Pancreas (tissue), 10 donors: ENCODE measurements at places on chromosomes 12 and 14.

DNA sequence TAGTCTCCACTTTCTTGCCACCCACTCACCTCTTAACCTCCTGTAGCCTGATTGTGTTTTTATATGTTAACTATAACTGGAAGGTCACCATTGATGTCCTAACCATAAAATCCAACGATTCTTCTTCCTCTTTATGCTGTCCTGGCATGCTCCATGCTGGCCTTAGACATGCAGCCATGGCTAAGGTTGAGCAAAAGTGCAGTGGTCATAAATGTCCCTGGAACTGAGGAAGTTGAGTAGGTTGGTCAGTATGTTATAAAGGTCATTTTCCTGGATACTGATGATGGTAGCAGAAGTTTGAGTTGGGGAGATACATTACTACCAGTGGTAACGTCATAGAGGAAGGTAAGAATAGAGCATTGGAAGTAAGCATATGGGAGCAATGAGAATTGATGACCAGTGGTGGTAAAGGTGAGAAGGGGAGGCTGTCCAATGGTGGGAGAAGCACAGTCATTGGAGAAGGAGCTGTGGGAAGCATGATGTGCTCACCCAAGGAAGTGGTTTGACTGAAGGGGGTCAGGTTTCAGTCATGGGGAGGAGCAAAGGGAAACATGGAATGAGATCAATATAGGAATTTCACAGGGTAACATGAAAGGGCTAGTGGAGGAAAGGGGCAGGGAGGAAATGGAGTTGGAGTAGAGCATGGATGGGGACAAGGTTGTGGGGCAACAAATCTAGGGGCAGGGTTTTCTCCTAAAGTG lies 240.8 kb downstream of the DACT1 start:
- DNase-seq = no peak

DNA sequence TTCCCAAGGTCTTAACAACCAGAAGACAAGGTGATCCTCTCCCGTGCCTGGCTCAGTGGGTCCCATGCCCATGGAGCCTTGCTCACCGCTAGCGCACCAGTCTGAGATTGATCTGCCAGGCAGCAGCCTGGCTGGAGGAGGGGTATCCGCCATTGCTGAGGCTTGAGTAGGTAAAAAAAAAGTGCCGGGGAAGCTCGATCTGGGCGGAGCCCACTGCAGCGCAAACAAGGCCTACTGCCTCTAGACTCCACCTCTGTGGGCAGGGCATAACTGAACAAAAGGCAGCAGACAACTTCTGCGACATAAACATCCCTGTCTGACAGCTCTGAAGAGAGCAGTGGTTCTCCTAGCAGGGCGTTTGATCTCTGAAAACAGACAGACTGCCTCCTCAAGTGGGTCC lies 104.0 kb downstream of the C14orf39 start:
- no peak for DNase-seq

DNA sequence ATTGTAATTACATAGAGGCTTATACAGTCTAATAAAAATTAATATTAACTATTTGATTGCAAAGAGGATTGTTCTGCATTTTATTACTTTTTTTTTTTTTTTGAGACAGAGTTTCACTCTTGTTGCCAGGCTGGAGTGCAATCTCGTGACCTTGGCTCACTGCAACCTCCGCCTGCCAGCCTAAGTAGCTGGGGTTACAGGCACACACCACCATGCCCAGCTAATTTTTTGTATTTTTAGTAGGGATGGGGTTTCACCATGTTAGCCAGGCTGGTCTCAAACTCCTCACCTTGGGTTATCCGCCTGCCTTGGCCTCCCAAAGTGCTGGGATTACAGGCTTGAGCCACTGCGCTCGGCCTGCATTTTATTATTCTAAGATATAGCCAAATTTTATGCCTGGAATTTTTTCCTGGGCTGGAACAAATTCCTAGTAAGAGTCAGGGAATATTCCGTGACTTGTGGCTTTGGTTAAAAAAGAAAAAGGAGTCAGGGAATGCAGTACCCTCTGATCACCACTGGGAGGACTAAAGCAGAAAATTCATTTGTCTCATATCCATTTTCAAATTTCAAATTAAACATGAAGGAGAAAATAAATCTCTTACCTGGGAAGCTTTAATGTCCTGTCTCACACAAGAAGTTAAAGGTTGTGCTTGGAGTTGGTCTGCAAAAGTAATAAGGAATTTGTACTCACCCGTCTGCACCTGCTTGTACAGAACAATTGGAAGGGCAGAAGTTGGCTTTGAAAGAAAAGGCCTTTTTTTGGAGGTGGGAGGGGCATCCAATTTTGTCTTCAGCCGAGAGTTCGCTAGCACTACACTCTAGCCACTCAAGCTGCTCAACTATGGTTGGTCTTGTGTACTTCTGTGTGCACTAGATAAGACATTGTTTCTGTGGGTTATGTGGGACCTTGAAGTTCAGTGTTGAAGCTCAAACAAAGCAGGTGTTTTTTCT lies 8.7 kb downstream of the MARK3 start:
- DNase-seq = no peak

GRCh38 chr12:104458694-104459367 lies 2.1 kb downstream of the CHST11 start:
- DNase-seq = peak; percentile 47

DNA sequence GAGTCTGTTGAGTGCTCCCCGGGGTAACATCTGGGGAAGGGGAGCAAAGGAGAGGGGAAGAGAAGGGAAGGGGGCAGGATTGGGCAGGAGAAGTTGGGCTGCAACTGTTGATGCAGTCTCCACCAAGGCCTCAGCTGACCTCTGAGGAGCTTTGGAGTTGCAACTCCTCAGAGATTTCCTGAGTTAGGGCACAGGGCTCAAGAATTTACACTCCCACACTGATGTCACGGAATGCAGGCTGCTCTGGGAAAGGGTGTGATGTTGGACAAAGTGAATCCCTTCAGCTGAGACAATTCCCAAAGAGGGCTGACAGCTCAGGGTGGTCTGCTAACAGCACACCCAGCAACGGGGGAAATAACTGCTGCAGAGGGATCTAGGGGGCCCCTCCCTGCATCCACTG lies 295.6 kb downstream of the PCNX1 start:
- DNase-seq = no peak

- DNase-seq = no peak
Measured at GRCh38 chr12:20044351-20044750, 324.0 kb upstream of the PDE3A start.

DNA sequence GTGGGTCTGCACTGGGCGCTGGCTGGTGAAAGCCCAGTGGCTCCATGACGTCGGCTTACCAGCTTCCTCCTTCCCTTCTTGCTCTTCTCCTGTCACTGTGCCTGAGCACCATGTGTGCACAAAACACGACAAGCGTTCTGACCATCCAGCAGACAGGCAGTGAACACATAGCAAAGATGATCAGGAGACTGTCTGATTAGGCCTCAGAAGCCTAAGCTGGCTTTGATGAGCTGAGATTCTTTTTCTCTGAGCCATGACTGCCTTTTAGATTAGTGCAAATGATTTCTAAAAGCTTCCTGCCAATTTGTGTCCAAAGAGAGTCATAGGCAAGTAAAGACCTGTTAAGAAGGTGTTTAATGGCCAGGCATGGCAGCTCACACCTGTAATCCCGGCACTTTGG lies 83.1 kb downstream of the AACS start:
- no peak for DNase-seq

- DNase-seq = no peak
Measured at GRCh38 chr12:69059465-69060457, 126.8 kb upstream of the CPM start.

GRCh38 chr12:59317598-59317997 lies 278.2 kb upstream of the SLC16A7 start:
- DNase-seq = no peak

DNA sequence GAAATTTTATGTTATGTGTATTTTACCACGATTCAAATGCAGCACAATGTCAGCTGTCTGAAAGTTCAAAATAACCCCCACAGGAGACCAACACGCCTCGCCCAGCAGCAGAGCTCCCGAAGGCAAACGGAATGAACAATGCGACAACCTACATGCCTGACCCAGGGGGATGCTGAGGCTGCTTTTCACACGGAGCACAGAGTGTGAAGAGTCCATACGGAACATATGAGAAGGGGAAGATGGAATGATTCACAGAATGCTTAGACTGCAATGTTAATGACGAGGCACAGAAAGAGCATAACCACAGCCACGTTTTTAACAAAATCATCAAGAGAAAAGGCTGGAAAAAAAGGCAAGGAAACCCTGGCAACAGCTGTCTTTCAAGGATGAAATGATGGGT lies 22.6 kb downstream of the ZFYVE21 start:
- no peak for DNase-seq

- DNase-seq = no peak
Measured at GRCh38 chr14:73820631-73821030, 31.0 kb upstream of the PTGR2 start.

- peak; percentile 72 for DNase-seq
Measured at GRCh38 chr14:77965919-77966435, 166.1 kb downstream of the ADCK1 start.

- DNase-seq = no peak
Measured at GRCh38 chr14:48261436-48261835, 586.0 kb upstream of the MDGA2 start.

DNA sequence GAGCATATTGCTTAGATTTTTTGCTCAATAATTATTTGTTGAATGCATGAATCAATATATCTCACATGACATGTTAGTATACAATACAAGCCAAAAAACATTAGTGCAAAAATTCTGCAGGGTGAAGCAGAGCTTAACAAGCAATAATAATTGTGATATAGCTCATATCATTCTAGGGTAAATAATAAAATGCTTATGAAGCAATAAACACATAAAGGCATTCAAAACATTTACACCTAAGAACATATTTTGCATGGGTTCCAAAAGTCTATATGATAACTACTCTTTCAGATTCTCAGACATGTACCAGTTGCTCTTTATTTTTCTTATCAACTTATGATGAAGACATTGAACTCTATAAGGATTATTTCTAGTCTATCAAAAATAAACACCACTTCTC lies 886.2 kb downstream of the TRHDE start:
- no peak for DNase-seq
